ENCODE measurements at places on chromosomes 7 and 10. TPM values are rescaled to one million over a fixed set of nuclear protein-coding genes. Genes with fewer than 3 reads are reported as not detected.
A peak's percentile ranks its signal among the peaks of the same experiment; 100 is the strongest.

- no peak for DNase-seq
Measured at GRCh38 chr7:50864694-50865093, 82.0 kb upstream of the GRB10 start.

- no peak for DNase-seq
Measured at GRCh38 chr10:27529010-27529783, 25.1 kb downstream of the RAB18 start.

DNA sequence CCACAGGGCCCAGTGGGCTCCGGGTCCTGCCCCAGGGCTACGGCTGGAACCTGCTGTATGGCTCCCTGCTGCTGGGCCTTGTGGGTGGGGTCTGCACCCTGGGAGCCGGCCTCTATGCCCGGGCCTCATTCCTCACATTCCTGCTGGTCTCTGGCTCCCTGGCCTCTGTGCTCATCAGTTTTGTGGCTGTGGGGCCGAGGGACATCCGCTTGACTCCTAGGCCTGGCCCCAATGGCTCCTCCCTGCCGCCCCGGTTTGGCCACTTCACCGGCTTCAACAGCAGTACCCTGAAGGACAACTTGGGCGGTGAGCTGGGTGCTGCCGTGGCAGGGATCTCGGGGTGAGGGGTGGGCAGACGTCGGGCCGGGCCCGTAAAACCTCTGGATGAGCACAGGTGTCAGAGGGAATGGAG, 4.4 kb downstream of the SLC12A9 start:
- DNase-seq: no peak

DNA sequence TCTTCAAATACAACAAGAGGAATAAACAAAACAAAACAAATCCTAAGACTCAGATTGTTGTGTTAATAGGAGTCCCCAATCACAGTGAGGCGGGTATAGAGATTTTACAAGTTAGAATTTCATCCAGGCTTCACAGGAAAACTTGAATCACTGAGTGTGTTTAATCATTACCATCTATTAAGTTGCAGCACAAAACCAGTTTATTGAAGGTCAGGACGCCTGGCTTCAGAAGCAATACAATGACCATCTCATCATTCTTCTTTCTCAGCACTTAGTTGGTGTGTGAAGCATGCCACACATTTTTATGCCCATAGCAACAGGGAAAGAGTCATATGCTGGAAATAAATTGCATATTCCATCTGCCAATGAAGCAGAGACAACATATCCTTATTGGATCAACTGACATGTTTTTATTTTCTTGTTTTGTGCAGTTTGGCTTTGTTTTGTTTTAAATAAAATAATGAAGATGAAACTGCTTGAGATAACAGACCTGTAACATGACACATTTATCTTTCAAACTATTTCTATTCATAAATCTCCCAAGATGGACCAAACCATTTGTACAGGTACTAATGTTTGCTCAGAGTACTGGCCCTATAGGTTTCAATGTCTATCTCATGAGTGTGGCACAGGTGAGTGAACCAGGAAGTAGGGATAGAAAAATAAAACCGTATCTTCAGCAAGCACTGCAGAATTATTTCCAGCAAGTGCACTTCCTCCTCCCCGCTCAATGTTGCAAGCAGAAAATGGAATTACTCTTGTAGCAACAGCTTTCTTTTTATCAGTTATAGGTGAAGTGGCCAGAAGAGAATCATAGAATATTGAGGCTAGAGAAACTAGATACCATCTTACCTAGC, 40.4 kb downstream of the TAC1 start:
- no peak for DNase-seq

GRCh38 chr10:103451831-103452505, at the start of gene CALHM2:
CALHM2 (minus strand) TSS chr10:103452370; CDS start chr10:103449941, 2,429 bp downstream.
- DNase-seq: peak; percentile 41

DNA sequence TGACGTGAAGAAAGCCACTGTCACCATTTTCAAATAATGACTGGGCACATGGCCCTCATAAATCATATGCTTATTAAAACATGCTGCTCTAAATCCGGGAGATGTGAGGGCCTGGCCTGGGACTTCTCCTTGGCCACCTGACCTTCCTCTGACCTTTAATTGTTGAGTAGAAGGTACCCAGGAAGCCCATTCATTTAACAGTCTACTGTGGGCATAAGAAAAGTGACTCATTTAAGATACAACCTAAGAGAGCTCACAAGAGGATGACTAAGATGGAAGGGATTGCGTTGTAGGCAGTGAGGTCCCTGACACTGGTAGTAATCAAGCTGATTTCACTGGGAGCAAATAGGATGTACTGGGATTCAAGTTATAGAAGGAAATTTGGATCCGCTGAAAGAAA, 203.4 kb upstream of the GPR26 start:
- no peak for DNase-seq

DNA sequence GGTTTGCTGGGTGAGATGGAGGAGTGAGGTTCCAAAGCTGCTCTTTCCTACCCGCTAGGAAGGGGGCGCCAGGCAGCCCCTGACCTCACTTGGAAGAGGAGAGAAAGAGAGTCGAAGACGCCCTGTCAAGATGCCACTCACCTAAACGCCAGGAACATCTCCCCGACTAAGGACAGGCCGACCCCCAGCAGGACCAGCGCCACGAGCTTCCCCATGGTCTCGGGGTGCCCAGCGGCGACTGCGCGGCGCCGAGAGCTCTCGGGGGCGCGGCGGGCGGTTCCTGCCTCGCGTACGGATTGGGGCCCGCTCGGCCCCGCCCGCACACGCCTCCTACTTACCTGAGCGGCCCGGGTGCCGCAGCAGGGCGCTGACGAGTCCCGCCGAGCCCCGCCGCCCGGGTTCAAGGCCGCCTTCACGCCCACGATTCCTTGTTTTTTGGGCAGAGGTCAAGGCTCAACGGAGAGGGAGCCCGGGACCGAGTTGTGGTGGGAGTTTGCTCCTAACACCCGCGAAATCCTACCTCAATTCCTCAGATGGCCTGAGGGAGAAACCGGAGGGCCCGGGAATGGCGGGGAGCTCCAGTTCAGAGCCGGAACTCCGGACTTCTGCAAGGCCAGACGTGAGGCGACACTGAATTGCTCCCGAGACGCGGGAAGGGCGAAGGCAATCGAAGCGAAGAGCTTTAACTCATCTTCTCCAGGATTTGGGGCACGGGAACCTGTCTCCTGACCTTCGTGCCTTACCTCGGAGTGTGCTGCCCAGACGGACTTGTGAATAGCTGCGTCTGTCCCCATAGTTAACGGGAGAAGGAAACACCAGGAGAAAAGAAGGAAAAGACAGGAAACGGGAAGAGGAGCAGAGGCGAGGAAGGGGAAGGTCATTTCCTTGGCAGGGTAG, at the start of gene PON3:
TSS of gene PON3 (minus strand) at position 240 of the 897 bp plus-strand sequence. CDS start at position 215, 25 bp downstream.
- DNase-seq: no peak

- DNase-seq: no peak
Measured at GRCh38 chr7:107446531-107446930, 23.3 kb upstream of the GPR22 start.

- no peak for DNase-seq
Measured at GRCh38 chr10:37632641-37633040, 224.8 kb downstream of the ZNF248 start.

GRCh38 chr10:24813856-24814255, 90.2 kb upstream of the ARHGAP21 start:
- no peak for DNase-seq

- no peak for DNase-seq
Measured at GRCh38 chr7:82049891-82050533, 280.2 kb upstream of the HGF start.

- no peak for DNase-seq
Measured at GRCh38 chr10:6763423-6763822, 183.3 kb upstream of the PRKCQ start.

OAT gene
- polyA plus RNA-seq: 107 TPM

COL28A1 gene
- polyA plus RNA-seq: 9.7 TPM

LAMB1 gene
- polyA plus RNA-seq: 588 TPM

SLC25A28 gene
- 40.1 TPM for polyA plus RNA-seq

DKK1 gene
- 58.8 TPM for polyA plus RNA-seq

ACSM6 gene
- 0.27 TPM for polyA plus RNA-seq
